ENCODE measurements at places on chromosomes 16 and 17.

- H3K36me3 ChIP-seq = no peaks in the 10 kb centered on the region
- no peaks in the 10 kb centered on the region for H3K27me3 ChIP-seq
- H3K4me3 ChIP-seq = no peak overlapping the region
Observed at GRCh38 chr16:19283637-19284036, 1.9 kb upstream of the CLEC19A start.

DNA sequence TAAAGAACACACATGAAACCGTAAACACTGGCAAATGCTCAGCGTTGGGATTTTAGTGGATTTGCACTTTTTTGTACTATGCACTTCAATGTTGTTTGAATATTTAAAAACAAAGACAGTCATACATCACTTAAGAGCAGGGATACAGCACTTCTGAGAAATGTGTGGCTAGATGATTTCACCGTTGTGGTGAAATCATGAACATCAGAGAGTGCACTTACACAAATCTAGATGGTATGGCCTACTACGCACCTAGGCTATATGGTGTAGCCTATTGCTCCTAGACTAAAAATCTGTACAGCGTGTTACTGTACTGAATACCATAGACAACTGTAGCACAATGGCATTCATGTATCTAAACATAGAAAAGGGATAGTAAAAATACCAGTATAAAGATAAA is 37.6 kb upstream of the CNEP1R1 start:
- H3K4me3 ChIP-seq = no peak overlapping the region
- no peak overlapping the region for H3K27ac ChIP-seq
- DNase-seq = no peak

GRCh38 chr17:4721203-4722135 is 9.8 kb upstream of the MED11 start:
- no peaks in the 10 kb centered on the region for H3K36me3 ChIP-seq
- no peak for DNase-seq
- no peak overlapping the region for H3K4me3 ChIP-seq
- H3K27ac ChIP-seq = no peak overlapping the region

DNA sequence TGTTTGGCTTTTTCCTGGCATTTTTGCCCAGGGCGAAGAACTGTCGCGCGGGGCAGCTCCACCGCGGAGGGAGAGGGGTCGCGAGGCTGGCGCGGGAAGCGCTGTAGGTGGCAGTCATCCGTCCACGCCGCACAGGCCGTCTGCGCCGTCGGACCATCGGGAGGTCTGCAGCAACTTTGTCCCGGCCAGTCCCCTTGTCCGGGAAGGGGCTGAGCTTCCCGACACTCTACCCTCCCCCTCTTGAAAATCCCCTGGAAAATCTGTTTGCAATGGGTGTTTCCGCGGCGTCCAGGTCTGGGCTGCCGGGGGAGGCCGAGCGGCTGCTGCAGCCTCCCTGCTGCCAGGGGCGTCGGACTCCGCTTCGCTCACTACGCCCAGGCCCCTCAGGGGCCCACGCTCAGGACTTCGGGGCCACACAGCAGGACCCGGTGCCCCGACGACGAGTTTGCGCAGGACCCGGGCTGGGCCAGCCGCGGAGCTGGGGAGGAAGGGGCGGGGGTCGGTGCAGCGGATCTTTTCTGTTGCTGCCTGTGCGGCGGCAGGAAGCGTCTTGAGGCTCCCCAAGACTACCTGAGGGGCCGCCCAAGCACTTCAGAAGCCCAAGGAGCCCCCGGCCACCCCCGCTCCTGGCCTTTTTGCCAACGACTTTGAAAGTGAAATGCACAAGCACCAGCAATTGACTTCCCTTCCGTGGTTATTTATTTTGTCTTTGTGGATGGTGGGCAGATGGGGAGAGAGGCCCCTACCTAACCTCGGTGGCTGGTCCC is 2.3 kb upstream of the CBX4 start:
- no peaks in the 10 kb centered on the region for H3K27me3 ChIP-seq
- no peak overlapping the region for H3K4me3 ChIP-seq
- no peak for DNase-seq

- no peaks in the 10 kb centered on the region for H3K4me1 ChIP-seq
- H3K27ac ChIP-seq = no peak overlapping the region
- no peaks in the 10 kb centered on the region for H3K27me3 ChIP-seq
- no peaks in the 10 kb centered on the region for H3K36me3 ChIP-seq
- no peak for DNase-seq
Observed at GRCh38 chr16:25092441-25092840, 19.1 kb upstream of the LCMT1 start.

DNA sequence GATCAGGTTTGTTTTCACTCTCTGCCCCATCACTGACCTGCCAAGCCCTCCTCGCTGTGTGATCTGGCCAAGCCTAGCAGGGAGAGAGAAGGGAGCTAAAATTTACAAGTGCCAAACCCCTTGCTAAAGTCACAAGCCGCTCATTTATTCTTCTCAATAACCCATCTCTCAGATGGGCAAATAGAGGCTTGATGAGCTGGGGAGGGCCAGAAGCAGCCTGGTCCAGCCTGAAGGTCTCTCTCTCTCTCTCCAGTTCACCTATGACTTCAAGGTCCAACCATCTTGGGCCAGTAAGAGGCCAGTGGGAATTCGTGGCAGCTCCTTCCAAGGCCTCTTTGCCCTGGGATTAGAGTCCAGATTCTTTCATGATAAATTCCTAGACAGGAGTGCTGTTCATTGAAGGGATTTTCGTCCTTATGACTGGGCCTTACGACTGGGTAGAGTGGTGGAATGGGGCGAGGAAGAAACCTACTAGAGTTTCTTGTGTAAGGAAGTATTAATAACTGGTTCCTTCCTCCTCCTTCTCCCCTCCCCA is 3.4 kb downstream of the CA7 start:
- no peaks in the 10 kb centered on the region for H3K36me3 ChIP-seq
- H3K27ac ChIP-seq = no peak overlapping the region
- no peak overlapping the region for H3K4me3 ChIP-seq
- H3K4me1 ChIP-seq = peaks cover 10% of the 10 kb centered on the region
- no peak for DNase-seq

- H3K27ac ChIP-seq = no peak overlapping the region
- DNase-seq = peak; percentile 55
- no peaks in the 10 kb centered on the region for H3K36me3 ChIP-seq
- H3K4me1 ChIP-seq = peaks cover 6% of the 10 kb centered on the region
Observed at GRCh38 chr17:59561042-59561441, 4.4 kb upstream of the DHX40 start.

GRCh38 chr17:8887834-8888703 is 20.6 kb upstream of the PIK3R6 start:
- H3K4me3 ChIP-seq = no peak overlapping the region
- no peaks in the 10 kb centered on the region for H3K27me3 ChIP-seq
- no peak for DNase-seq
- H3K27ac ChIP-seq = no peak overlapping the region
- no peaks in the 10 kb centered on the region for H3K36me3 ChIP-seq
- H3K4me1 ChIP-seq = no peaks in the 10 kb centered on the region

DNA sequence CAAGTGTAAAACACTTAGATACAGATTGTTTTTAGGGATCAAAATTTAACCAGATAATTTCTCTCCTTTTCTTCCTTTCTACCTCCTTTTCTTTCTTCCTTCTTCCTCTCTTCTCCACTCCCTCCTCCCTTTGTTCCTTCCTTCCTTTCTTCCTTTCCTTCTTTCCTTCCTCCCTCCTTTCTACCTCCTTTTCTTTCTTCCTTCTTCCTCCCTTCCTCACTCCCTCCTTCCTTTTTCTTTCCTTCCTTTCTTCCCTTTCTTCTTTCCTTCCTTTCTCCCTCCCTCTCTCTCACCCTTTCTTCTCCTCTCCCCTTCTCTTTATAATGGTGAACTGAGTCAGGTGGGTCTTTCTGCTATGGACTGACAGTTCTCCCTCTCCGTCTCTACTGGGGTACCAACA is 397.5 kb upstream of the CDH11 start:
- H3K36me3 ChIP-seq = no peaks in the 10 kb centered on the region
- no peak for DNase-seq
- H3K4me3 ChIP-seq = no peak overlapping the region
- no peaks in the 10 kb centered on the region for H3K27me3 ChIP-seq
- H3K4me1 ChIP-seq = no peaks in the 10 kb centered on the region

GRCh38 chr16:76336112-76336511 is 58.9 kb downstream of the CNTNAP4 start:
- no peaks in the 10 kb centered on the region for H3K4me1 ChIP-seq
- no peak overlapping the region for H3K27ac ChIP-seq
- H3K27me3 ChIP-seq = no peaks in the 10 kb centered on the region
- H3K36me3 ChIP-seq = no peaks in the 10 kb centered on the region
- DNase-seq = no peak

DNA sequence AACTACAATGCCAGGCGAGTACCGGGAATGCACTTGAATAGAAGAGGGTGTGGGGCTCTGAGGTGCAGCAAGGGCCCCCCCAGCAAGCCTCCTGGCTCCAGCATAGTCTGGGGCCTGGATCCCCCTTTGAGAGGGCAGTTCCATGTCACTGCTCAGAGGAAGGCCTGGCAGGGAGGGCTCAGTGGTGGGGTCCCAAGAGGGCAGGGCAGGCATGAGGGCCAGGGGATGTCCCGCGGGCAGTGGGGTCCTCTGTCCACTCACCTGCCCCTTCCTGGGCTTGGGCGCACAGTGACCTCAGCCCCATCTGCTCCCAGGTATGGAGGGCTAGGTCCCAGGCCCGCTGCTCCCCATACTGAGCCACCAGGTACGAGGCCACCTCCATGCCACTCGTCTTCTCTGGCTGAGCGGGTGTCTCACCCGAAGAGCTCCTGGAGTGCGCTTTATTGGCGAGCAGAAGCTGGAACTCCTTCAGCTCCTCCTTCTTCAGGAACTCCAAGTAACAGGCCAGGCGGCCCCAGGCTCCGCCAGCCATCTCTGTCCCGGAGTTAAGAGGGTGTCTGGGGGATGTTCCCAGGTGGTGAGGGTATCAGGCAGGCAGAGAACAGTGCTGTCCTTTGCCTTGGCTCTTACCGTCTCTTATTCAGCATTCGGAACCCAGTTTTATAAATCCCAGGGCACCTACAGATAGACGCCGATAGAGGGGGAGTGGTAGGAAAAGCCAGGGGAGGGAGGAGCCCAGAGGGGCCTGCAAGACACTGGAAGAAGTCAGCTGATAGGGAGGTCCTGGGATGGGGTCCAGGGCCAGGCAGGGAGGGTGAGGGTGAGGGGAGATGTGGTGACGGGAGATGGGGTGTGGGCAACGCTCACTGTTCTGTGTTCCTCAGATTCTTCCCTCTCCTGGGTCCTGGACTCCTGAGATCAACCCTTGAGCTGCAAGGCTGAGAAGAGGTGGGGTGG is 605 bp downstream of the NLRP1 start:
- peaks cover 14% of the 10 kb centered on the region for H3K4me1 ChIP-seq
- H3K27me3 ChIP-seq = no peaks in the 10 kb centered on the region
- DNase-seq = peak; percentile 9
- no peak overlapping the region for H3K27ac ChIP-seq
- H3K36me3 ChIP-seq = no peaks in the 10 kb centered on the region
- H3K4me3 ChIP-seq = no peak overlapping the region

DNA sequence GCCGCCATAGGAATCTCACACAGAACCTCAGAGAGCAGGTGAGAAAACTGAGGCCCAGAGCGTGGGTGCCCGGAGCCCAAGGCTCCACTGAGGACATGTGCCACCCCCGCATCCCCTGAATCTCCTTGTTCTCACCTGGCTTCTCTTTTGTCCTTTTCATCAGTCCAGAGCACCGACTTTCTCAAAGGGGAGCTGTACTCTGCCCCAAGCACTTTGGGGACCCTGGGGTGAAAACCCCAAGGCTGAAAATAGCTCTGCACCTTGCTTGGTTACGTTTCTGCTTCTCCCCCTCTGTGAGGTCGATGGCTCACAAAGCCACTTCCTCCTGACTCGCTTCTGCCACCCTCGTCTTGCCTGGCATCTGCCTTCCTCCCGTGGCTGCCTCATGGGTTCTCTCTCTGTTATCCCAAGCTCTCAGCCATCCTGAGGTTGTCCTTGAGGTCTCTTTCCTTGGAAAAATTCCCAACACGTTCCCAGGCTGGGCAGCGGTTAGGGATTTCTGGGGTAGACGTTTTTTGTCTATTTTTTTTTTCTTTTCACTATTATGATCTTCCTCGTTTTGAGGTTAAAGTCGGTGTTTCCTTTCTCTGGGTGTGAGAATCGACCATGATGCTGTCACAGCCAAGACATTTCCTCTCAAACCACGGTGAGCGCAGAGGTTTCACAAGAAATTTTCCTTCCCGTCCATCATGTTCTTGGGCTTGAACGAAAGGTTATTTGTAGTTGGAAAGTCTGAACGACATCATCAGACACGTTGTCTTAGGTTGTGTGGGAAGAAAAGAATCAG is 37.2 kb downstream of the IRF8 start:
- H3K36me3 ChIP-seq = no peaks in the 10 kb centered on the region
- H3K27ac ChIP-seq = peak overlapping the region; percentile 81
- peaks cover 35% of the 10 kb centered on the region for H3K4me1 ChIP-seq
- DNase-seq = peak; percentile 84

- no peak overlapping the region for H3K4me3 ChIP-seq
- no peak overlapping the region for H3K27ac ChIP-seq
- no peaks in the 10 kb centered on the region for H3K36me3 ChIP-seq
- no peaks in the 10 kb centered on the region for H3K27me3 ChIP-seq
- H3K4me1 ChIP-seq = peaks cover 48% of the 10 kb centered on the region
Observed at GRCh38 chr16:84508502-84508901, 4.0 kb upstream of the MEAK7 start.
